ENCODE measurements at places on chromosomes 2 and 18.

GRCh38 chr2:145091967-145092366 lies 572.0 kb upstream of the ZEB2 start:
- no peak for DNase-seq

DNA sequence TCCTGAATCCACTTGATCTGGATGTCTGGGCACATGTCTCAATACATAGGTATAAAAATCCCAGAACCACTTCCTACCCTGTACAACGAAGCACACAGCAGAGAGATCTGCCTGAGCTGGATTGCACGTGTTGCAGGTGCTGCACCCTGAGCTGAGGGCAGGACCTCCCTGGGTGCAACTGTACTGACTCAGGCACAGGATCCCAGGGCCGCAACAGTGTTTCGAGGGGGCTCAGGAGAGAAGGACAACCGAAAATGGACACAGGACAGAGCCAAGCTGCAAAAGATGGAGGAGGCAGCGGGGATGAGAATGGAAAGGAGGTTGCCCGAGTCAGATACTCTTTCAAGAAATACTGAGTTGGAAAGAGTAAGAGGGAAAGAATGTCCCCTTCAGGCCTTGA lies 354.1 kb downstream of the EIPR1 start:
- DNase-seq, result no peak

- DNase-seq, result no peak
Measured at GRCh38 chr18:23722646-23723045, 33.4 kb downstream of the LAMA3 start.

GRCh38 chr18:54277899-54278298 lies 8.6 kb downstream of the POLI start:
- no peak for DNase-seq

GRCh38 chr18:3845161-3845560 lies 395.2 kb downstream of the TGIF1 start:
- no peak for DNase-seq

GRCh38 chr2:77013457-77013856 lies 508.7 kb downstream of the LRRTM4 start:
- no peak for DNase-seq

- no peak for DNase-seq
Measured at GRCh38 chr2:70534183-70534836, 19.3 kb downstream of the TGFA start.

- DNase-seq, result no peak
Measured at GRCh38 chr2:135317375-135317774, 213.6 kb downstream of the ZRANB3 start.

DNA sequence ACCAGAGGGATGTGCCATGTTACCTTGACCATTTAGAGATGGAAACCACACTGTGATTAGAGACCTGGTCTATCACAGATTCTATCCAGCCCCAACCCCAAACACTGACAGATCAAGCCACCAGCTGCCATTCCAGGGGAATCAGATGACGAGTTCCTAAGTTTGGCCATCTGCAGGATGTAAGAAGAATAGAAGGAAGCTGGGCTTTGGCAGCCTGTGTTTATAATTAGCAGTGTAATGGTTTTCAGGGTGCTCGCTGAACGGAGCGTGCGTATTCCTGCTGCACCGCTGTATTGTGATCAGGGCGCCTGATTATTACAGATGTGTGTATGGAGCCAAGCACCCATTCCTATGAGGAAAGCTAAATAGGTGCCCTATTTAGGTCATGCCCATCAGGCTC lies 138.1 kb downstream of the LRRC30 start:
- no peak for DNase-seq

- peak; percentile 77 for DNase-seq
Measured at GRCh38 chr2:61220768-61221167, 58.8 kb downstream of the C2orf74 start.

DNA sequence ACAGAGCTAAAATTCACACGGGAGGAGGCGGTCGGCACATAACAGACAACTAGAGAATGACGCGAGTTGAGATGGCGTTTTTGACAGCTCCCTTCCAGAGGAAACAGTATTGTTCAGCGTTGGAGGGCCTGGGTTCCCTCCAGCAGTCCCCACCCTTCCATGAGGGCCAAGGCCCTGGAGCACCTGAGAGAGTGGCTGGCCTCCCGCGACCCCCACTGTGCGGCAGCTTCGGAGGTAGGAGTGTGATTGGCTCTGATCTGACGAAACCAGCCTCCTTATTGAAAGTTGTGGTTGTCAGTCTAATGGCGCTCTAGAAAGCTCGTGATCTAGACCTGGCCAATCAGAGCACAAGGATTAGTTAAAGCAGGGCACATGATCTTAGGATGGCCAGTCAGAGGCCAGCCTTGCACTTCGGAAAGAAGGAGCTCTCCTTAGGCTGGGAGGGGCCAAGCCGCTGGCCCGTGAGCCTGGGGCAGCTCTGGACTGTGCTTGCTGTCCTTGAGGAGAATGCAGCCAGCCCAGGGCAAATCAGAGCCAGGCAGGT lies 104.5 kb upstream of the CELF4 start:
- no peak for DNase-seq

- DNase-seq, result no peak
Measured at GRCh38 chr2:236859908-236860307, 225.8 kb upstream of the COPS8 start.

GRCh38 chr18:31990823-31991222 lies 27.8 kb upstream of the RNF125 start:
- no peak for DNase-seq

- no peak for DNase-seq
Measured at GRCh38 chr2:233815861-233816260, 37.7 kb downstream of the MROH2A start.

- no peak for DNase-seq
Measured at GRCh38 chr18:3520230-3521085, 70.5 kb downstream of the TGIF1 start.

- peak; percentile 46 for DNase-seq
Measured at GRCh38 chr2:121502781-121503180, 27.9 kb upstream of the RNU4ATAC start.

DNA sequence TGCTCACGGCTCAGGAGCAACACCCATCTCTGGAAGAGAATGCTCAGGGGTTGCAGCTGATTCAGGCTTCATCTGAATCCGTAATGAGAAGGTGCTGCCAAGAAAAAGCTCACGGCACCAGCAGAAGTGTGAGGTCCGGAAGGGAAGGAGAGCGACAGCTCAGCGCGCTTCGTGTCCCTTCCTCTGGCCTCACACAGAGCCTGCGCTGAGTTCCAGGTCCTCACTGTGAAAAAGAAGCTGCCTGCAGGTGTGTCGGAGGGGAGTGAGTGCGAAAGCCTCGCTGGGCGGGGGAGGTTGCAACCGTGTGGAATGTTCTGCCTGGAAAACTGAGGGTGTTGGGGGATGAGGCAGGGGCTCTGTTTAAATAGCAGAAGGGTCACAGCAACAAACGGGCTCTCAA lies 76.2 kb upstream of the TWIST2 start:
- DNase-seq, result no peak

- peak; percentile 56 for DNase-seq
Measured at GRCh38 chr2:121588357-121588756, 57.7 kb downstream of the RNU4ATAC start.

- no peak for DNase-seq
Measured at GRCh38 chr2:9232886-9233285, 26.3 kb downstream of the ASAP2 start.

DNA sequence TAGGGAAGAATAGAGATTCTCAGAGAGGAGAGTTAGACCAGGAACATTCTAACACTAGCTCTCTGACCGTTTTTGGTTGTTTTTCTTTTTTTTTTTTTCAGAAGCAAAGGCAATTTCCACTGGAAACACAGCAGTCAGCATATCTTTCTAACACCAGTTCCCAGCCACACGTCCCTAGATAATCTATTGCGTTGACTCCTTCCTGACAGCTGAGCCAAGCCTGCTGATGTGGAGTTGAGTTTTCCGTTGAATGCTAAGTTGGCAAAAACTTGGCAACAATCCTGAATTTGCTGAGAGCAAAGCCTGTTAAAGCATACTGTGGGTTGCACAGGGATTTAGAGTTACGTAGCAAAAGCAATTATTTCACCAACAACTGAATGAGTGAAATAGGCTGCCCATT lies 19.3 kb downstream of the GAD1 start:
- DNase-seq, result no peak

GRCh38 chr2:149313512-149313972 lies 16.8 kb upstream of the LYPD6 start:
- no peak for DNase-seq

DNA sequence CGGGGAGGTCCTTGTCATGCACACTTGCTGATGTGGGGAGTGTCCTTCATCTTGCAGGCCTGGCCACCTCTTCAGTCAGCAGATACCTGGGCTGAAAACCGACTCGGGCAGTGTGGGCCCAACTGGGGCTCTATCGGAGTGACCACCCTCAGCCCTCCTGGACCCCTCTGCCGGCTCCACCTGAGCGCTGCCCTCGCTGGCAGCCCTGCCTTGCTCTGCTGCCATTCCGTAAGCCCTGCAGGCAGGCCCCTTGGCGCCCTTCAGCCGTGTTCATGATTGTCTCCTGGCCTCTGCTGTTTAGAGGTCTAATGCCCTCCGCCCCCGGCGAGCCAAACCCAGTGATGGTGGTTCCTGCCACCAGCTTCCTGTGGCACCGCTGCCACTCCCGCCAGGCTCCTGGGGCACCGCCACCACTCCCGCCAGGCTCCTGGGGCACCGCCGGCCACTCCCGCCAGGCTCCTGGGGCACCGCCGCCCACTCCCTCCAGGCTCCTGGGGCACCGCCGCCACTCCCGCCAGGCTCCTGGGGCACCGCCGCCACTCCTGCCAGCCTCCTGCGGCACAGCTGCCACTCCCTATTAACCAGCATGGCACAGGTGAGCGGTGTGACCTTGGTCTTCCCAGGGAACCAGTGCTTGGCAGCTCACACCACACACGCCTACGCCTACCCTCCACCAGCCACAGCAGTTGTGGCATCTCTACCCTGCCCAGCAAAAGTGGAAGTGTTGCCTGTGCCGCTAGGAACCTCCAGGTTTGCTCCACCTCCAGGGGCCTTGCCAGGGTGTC lies 15.9 kb downstream of the CAPN10 start:
- DNase-seq, result no peak

DNA sequence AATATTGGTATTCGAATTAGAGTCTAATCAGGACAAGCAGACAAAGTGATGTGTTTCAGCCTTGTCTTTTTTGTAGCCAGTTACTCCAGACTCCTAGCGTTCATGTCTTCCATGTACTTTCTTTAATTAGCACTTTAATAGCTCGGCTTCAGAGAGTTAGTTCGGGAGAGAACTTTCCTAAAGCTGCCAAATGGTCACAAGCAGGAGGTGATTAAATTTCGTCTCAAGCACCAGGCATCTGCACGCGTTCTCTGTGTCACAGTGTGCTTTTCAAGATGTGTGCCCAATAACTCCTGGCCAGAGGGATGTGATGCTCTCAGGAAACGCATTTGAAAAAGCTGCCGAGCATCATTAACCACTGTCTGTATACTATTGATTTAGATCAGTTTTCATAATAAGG lies 790.8 kb downstream of the SOCS6 start:
- no peak for DNase-seq

DNA sequence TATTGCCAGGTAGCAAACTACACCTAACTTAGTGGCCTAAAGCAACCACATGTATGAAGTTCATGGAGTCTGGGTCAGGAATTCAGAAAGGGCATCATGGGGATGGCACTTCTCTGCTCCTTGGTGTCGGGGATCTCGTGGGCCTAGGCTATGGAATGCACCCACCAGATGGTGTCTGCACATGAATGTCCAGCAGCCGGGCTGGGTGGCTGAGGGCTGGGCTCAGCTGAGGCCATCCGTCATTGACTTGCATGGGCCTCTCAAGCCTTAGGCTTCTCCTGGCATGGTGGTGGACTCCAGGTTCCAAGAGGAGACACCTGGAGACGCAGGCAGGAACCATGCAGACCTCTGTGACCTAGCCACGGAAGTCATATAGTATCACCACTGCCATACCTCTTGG lies 26.0 kb upstream of the RPL31 start:
- no peak for DNase-seq

DNA sequence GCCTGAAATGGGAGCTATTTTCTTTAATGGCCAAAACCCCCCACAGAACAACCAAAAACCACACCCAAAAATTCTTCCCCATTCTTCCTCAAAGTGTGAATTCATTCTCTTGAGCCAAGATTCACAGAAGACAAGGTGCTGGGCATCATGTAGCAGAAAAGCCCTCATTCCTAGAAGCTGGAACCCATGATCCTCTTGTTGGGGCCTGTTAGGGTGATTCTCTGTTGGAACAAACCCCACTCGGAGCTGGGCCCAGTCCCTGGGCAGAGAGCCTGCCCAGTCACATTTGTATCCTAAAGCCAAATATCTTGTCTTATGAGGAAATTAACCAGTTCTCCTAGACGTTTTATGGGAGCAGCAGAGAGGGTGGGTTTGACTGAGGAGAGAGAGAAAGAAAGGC lies 22.8 kb upstream of the VPS4B start:
- DNase-seq, result no peak

- DNase-seq, result no peak
Measured at GRCh38 chr2:45983213-45983612, 314.0 kb upstream of the EPAS1 start.
